ENCODE measurements at places on chromosomes 3 and 15.

DNA sequence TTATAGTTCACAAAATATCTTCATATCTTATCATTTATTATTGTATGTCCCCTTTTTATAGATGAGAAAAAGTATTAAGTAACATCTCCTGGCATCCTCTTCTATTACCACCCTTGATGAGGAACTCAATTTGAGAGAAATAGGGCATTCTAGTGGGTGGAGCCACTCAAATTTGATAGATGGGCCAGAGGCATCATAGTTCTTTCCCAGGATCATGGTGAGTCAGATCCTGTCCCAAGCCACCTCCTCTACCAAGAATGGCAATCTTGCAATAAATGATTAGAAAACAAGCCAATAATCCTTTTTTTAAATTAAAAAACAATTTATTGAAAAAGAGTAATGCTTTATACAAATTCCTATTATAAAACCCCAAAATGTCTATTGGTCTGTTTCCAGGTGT is 16.8 kb downstream of the CLDN1 start:
- DNase-seq: no peak

- DNase-seq: no peak
Observed at GRCh38 chr15:84702961-84703482, 12.9 kb downstream of the SEC11A start.

GRCh38 chr15:77589839-77590238 is 42.9 kb downstream of the LINGO1 start:
- no peak for DNase-seq

DNA sequence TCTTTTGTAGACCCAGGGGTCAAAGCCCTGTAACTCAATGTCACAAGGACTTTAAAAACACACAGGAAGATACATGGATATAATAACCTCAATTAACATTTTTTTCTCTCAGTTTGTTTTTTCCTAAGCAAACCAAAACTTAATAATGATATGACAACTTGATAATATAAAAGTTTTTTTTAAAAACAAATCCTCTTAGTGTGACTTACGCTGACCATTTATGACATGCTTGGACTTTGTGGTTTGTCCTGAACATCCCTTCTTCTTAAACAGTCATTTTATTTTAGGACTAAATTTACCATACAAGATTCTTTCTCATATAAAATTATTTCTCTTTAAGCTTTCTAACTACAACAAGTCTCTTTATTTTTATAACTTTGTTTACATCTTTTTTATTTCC is 25.4 kb upstream of the FAM3D start:
- DNase-seq: no peak

- DNase-seq: no peak
Observed at GRCh38 chr3:46889381-46890110, 12.0 kb downstream of the PTH1R start.

- no peak for DNase-seq
Observed at GRCh38 chr15:94683902-94684301, 452.5 kb downstream of the MCTP2 start.

DNA sequence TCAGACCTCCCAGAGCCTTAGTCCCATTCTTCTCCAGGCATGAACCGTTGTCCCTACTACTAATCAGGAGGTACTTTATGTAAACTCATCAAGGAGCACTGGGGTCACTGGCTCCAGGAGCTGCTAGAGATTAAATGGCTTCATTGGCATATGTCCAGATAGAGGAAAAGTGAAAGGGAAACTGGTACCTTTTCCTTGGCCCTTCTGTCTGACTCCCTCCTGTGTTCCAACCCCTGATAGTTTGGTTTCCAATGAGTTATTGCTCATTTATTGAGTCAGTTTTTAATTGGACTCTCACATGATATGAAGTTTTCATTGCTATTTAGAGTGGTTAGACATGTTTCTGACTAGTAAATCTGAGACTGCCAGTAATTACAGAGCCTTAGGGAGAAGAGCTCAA is 130.5 kb upstream of the BFSP2 start:
- DNase-seq: no peak
